ENCODE measurements at places on chromosomes 2 and 18.

GRCh38 chr2:60408811-60409530 is 144.5 kb downstream of the BCL11A start:
- DNase-seq, result no peak

GRCh38 chr2:221465776-221466175 is 106.3 kb downstream of the EPHA4 start:
- peak; percentile 28 for DNase-seq

- DNase-seq, result no peak
These were observed 39.4 kb downstream of the RBMS1 start for GRCh38 chr2:160454070-160454797.

DNA sequence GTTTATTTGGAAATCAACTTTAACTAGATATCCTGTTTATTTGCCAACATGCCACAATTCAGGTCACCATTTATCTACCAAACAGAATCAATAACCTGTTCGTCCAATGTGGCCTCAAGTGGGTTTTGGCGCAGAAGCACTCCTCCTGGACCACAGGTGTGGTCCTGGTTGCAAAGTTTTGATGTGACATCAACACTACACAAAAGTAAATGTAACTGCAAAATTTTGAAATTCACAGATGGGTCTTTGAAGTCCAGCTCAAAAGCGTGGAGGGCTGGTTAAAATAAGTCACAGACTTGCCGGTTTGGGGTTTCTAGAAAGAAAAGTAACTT is 474 bp upstream of the GCA start:
- DNase-seq, result no peak

DNA sequence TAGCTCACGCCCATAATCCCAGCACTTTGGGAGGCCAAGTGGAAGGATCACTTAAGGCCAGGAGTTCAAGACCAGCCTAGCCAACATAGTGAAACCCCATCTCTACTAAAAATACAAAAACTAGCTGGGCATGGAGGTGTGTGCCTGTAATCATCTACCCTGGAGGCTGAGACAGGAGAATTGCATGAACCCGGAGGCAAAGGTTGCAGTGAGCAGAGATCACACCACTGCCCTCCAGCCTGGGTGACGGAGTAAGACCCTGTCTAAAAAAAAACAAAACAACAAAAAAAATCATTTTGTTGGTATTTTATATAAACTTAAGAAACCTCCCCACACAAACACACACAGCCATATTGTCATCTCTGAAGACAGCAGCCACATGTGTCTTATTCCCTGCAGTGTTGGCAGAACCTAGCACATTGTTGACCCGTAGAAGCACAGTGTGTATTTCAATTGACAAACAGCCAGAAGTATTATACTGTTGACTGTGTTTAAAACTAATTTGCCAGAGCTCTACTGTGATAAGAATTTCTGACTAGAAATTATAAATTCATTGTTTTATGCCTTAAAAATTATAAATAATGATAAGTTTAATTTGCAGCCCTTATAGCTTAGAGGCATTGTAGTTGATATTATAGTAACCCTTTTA is 68.1 kb downstream of the DNAJC10 start:
- no peak for DNase-seq

DNA sequence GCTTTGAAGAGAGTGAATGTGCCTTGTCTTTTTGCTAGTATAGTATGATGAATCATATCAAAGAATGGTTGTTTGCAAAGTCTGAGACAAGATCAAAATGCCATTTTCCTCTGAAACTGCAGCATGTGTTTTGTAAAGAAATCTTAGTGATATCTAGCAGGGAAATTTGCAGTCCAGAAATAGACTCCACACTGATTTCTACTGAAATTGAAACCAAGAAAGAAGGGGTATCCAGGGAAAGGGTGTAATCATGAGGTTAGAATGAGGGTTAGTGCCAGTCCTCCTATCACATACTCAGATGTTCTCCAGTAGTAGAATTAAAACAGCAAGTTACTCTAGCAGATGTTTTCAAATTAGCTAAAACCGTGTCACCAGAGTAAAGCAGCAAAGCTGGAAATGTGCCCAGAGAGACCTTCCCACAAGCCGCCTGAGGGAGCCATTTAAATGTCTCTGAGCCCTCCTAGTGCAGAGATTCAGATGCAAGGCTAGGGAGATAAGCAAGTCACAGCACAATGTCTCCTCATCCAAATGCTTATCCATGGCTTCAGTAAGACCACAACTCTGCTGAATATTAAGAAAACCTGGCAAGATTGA is 4.9 kb downstream of the DLGAP1 start:
- DNase-seq, result no peak

DNA sequence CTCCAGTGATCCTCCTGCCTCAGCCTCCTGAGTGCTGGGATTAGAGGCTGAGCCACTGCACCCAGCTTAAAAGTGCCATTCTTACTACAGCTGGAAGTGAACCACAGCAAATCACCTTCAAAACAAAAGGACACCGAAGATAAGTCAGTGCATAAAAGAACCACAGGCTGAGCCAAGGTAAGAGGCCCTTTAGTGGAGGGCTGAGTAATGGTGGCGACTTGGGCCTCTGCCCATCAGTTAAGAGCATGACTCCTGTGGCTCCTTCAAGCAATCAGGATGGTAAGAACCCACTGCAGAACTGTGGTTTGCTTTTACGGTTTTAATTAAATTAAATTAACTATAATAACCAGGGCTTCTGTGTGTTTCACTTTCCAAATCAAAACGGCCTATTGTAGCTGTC is 75.1 kb downstream of the CTAGE1 start:
- DNase-seq, result peak; percentile 99

DNA sequence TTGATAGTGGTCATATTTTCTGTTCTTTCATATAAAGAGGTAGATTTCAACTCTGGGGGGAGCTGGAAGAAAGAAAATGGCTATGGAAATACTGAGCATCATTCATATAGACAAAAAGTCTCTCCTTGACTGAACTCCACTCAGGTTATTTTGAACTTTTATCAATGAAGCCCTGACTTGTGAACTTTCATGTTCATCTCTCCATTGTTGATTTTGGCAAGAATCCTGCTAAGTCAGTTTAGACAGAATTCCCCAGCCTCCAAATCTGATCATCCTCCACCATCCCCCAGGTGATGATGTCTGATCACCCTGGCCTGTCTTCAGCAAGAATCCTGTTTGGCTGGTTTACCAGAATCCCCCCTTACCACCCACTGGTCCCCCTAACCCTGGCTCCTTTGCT is 395.0 kb downstream of the NCKAP5 start:
- no peak for DNase-seq

DNA sequence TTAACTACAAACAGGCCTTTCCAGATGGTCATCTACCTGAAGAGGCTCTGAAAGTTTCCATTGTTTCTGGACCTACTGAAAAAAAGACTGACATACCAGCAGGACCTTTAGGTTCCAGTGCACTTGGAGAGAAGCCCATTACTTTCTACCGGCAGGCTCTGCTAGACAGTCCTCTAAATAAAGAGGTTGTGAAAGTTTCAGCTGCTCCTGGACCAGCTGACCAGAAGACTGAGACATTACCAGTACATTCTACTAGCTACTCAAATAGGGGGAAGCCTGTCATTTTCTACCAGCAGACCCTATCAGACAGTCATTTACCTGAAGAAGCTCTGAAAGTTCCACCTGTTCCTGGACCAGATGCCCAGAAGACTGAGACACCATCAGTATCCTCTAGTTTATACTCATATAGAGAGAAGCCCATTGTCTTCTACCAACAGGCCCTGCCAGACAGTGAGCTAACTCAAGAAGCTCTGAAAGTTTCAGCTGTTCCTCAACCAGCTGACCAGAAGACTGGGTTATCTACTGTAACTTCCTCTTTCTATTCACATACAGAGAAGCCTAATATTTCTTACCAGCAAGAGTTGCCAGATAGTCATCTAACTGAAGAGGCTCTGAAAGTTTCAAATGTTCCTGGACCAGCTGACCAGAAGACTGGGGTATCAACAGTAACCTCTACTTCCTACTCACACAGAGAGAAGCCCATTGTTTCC is 65.8 kb downstream of the ALMS1 start:
- no peak for DNase-seq

Measured in M059J (cell line).